ENCODE measurements at places on chromosomes 11 and 22. TPM values are rescaled to one million over a fixed set of nuclear protein-coding genes. Genes with fewer than 3 reads are reported as not detected.

The HORMAD2 gene
- not detected for polyA plus RNA-seq

GRCh38 chr11:35404388-35404775 lies 15.0 kb downstream of the SLC1A2 start:
- no peak for DNase-seq

- DNase-seq: no peak
Measured at GRCh38 chr22:35949243-35949642, 79.4 kb downstream of the RBFOX2 start.

DNA sequence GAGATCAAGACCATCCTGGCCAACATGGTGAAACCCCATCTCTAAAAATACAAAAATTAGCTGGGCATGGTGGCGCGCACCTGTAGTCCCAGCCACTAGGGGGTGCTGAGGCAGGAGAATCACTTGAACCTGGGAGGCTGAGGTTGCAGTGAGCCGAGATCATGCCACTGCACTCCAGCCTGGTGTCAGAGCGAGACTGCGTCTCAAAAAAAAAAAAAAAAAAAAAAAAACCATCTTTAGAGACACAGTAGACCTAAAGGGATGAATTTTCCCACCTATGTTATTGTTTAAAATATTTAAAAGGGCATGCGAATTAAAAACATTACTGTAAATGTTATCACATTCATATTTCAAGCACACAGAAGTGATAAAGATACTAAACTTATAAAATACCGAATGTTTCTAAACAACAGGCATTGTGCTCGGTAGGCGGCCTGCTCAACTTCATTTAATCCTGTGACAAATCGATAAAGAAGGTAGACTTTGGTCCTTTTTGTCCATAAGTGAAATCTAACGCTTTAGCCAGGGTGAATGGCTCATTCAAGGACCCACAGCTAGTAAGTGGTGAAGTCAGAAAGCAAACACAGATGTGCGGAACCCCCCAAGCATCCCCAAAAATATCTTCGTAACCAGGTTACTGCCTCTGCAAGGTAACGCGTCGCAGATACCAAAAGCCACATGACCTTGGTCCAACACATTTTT lies 16.1 kb downstream of the NCAPD3 start:
- no peak for DNase-seq

The NAV2 gene
- 7.2 TPM for polyA plus RNA-seq

DNA sequence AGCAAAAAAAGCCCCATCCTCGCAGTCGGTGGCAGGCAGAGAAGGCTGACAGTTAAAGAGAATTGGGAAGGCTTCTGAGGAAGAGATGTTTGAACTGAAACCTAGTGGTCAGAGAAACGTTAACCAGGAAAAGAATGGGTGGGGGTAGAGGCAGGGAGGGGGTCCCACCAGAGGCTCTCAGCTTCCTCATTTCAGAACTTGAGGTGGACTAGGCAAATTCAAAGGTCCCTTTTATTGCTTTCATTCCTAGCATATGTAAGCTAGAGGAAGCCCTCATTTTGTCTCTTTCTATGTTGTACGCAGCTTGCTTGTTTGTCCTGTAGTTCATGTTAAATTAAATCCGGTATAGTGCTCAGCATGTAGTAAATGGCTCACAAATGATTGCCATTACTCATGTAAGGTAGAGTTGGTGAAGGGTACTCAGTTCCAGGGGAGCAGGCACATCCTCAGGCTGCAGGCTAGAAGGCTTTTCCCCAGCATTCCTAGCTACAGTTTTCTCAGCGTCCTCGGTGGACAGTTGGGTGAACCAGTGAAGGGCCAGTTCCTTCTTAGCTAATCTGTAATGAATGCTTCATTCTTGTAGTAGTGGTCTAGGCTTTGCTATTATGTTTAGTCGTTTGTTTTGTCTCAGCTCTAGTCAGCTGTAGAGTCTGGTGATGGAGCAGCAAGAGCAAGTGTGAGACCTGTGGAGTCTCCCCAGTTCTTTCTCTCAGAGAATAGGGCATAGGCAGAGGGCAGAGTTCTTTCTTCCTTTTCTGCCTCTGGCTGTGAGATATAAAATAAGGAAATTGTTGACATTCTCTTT lies 58.6 kb downstream of the UVRAG start:
- no peak for DNase-seq

DNA sequence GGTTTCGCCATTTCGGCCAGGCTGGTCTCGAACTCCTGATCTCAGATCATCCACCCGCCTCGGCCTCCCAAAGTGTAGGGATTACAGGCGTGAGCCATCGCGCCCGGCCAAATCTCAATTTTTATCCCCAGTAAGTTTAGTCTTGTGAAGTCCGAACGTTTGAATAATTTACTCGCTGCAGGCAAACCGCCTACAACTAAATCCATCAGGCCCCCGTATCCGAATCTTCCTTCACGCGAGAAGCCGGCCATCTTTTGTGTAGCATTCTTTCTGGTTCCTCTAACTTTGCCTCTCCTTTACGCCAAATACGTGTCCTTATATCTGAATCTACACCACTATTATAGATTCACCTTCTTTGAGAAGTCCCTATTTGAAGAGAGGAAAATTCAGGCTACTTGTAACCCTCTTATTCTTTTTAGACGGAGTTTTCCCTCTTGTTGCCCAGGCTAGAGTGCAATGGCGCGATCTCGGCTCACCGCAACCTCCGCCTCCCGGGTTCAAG lies 581 bp upstream of the EIF3L start:
- no peak for DNase-seq

DNA sequence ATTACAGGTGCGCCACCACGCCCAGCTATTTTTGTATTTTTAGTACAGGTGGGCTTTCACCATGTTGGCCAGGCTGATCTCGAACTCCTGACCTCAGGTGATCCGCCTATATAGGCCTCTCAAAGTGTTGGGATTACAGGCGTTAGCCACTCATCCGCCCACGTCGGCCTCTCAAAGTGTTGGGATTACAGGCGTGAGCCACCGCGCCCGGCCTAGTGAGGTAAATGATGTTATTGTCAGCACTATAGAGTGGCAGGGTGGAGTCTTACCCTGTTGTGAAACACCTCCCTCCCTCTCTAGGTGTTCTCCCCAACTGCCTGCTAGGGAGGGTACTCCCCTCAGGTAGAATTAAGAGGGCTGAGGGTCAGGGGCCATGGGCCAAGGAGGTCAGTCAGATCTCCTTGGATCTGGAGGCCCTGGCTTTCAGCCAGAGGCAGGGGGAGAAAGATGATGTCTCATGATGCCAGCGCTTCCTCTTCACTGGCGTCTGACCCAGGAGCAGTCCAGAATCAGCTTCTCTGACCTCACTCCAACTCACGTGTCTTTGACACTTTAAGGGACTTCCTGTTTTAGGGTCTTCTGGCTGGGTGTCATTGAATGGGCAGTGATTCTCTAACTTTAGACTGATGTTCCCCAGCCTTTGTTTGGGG lies 2.0 kb downstream of the GGA1 start:
- no peak for DNase-seq

DNA sequence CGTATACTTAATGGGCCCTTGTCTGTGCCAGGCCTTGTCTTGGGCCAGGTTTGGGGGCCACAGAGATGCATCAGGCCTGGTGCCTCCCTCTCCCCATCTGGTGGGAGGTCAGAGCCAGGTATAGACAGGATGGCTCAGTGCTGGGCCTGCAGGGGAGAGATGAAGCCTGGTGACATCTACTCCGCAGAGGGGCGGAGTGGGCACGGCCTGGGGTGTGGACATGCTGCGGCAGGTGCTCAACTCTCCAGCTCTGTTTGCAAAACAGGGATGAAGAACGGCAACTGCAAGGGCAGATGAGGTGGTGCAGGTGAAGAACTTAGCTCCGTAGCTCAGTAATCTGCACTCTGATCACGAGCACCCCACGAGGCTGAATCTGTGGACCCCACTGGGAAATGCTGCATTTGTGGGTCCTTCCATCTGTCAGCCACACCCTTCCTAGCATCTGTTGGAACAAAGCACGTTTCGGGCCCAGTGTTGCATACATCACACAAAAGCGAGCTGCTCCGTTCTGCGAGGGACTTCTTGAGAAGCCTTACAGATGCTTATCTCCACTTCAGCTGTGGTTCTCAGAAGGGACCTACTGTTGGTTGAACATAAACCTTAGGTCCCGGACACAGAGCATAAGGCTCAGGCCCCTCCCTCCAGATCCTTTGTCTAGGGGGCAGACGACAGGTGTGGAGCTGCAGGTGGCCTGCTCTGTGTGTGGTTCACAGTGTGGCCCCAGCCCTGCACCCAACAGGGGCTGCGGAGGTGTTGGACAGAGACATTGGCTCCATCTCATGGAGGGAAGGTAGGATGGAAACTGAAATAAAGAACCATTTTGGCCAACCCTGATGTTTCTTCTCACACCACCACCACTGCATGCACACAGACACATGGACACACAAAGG lies 78.3 kb downstream of the LRRC32 start:
- DNase-seq: no peak

- DNase-seq: no peak
Measured at GRCh38 chr11:32884770-32885384, 7.7 kb upstream of the QSER1 start.

The PAK1 gene
- polyA plus RNA-seq: 70.3 TPM

DNA sequence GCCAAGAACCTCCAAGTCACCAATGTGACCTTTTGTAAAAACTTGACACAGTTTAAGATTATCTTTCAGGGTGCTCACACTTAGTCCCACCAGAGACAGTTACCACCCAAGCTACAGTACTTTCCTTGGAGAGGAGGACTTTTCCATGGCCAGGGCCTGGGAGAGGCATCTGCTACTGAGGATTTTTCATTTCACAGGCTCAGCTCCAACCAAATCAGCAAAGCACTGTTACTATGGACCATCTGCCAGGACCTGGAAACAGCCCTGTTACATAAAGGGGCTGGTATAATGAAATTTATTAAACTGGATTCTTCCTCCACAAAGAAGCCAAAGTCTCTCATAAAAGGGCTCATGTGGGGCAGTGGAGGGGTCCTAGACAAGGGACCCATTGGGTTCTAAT lies 38.6 kb downstream of the SERGEF start:
- no peak for DNase-seq

- DNase-seq: no peak
Measured at GRCh38 chr11:66216911-66217310, 51.5 kb upstream of the RAB1B start.

The OR56B4 gene
- not detected for polyA plus RNA-seq

DNA sequence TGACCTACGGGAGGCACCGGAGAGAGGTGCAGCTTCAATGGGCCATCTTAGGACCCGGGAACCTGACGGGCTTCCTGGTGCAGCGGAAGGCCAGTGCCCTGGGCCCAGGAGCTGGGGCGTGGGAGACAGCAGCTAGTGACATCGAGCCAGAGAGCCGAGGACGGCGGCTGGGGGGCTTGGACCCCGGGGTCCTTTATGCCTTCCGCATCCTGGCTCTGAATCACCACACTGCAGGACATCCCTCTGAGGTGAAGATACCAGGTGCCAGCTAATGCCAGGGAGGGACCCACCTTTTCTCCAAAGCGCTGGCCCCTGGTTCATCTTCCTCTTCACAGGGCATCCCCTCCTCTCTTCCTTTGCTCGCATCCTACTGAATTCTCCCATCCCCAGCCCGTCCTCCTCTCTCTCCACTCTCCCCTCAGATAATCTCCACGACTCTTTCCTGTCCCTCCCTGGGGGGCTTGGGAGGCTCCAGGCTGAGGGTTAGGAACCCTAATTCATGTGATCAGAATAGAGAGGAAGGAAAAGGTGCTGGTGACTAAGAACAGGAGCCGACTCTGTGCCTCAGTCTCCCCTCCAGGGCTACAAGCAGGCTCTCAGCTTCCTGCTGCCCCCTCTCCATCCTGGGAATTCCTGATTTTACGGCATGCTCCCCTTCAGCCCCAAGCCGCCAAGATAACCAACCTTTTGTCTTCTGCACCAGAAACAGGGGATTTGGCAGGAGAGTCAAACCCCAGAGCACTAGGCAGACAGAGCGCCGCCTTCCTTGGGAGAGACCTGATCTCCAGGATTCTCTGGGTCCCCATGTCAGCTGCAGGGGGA lies 8.5 kb downstream of the VSIG10L2 start:
- DNase-seq: no peak

DNA sequence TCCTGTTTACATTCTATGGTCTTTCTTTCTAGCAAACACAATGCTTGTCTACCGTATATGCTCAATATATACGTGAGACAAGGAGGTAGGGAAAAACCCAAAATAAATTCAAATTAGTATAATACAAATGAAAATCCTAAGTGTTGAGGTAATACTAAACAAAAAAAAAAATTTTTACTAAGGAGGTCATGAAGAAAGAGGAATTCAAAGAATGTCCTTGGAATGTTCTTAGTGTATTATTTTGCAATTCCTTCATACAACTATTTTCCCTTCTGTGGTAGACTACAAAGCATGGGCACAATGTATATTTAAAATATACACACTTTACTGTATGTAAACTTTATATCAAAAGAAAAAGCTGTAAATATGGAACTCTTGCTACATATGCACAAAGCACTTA lies 36.4 kb downstream of the PIK3C2A start:
- peak; percentile 8 for DNase-seq

The TM7SF2 gene
- 15.1 TPM for polyA plus RNA-seq

DNA sequence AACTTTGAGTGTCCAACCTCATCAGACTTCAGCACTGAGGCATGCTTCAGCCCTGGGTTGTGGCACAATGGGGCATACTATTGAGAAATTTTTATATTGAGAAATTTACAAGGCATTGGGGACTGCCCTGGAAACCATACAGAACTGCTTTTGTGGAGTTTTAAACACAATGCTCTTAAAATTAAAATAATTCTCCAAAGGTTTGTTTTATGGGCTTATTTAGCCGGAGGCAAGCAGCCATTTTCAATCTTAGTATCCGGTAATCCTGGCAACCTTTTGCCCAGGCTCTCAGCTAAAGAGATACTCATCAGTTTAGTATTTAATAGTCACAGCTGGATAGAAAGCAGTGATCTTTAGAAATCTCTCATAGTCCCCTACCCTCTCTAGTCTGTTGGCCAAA lies 3.1 kb upstream of the EXPH5 start:
- DNase-seq: no peak

- no peak for DNase-seq
Measured at GRCh38 chr11:40188848-40189247, 1270.6 kb downstream of the LRRC4C start.

The TRPC6 gene
- polyA plus RNA-seq: 5.6 TPM

DNA sequence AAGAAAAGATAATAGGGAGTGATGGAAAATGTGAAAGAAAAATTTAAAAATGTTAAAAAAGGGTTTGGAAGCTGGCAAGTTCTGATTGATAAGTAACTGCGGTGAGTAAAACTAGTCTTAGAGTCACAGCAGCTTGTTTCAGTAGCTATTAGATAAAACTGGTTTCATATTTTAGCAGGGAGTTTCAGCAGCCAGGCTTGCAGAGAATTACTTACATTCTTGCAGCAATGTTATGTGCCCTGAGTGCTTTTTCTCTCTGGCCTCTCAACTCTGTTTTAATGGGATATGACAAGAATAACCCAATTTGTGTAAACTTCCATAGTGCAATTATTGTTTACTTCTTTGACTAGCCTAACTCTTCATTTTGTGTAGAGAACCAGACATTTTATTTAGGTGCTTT lies 33.6 kb downstream of the PPME1 start:
- no peak for DNase-seq

The APOBEC3B gene
- 12.5 TPM for polyA plus RNA-seq
